Stimulated activated CD8-positive, alpha-beta memory T cell treated with anti-CD3 and anti-CD28 coated beads, Interleukin-4, amount 100 ng/mL, for 1 hour (primary cell): ENCODE measurements at places on chromosomes 11 and 22.

DNA sequence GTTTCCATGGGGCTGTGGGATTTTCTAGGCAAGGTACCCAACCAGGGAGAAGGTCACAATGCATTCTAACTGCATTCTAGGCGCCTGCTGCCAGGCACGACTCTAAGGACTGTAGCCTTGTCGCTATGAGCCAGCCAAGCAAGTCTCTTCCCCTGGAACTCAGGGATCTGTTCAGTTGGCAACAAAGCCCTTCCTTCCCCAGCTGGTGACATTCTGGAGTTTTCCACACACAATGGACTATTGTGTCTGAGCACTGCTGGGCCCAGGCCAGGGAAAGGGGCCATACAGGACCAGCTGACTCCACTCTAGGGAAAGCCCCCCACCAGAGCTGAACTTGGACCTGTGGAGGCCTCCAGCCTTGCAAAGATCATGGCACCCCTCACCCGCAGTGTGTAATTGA is 116.8 kb downstream of the RRAS2 start:
- no peak for DNase-seq

GRCh38 chr11:120964857-120965256 is 59.0 kb upstream of the TBCEL start:
- DNase-seq: no peak

GRCh38 chr11:125091247-125091876 is 20.1 kb downstream of the TMEM218 start:
- DNase-seq: no peak

DNA sequence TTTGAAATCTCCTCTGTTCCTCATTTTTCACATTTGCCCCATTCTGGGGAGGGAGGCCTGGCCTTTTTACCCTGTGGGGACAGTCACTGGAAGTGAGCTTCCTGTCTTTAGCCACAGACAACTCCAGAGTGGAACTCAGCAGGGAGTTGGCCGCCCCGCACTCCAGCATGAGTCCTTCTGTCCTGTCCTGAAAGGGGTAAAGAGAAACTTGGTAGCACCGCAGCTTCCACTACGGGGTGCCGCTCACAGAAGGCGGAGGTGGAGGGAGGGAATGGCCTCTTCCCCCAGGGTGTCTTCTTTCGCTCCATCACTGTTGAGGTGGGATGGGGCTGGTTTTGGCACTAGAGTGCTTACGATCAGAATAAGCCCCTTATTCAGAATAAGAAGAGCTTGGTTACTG is 132.2 kb downstream of the ST3GAL4 start:
- DNase-seq: no peak

DNA sequence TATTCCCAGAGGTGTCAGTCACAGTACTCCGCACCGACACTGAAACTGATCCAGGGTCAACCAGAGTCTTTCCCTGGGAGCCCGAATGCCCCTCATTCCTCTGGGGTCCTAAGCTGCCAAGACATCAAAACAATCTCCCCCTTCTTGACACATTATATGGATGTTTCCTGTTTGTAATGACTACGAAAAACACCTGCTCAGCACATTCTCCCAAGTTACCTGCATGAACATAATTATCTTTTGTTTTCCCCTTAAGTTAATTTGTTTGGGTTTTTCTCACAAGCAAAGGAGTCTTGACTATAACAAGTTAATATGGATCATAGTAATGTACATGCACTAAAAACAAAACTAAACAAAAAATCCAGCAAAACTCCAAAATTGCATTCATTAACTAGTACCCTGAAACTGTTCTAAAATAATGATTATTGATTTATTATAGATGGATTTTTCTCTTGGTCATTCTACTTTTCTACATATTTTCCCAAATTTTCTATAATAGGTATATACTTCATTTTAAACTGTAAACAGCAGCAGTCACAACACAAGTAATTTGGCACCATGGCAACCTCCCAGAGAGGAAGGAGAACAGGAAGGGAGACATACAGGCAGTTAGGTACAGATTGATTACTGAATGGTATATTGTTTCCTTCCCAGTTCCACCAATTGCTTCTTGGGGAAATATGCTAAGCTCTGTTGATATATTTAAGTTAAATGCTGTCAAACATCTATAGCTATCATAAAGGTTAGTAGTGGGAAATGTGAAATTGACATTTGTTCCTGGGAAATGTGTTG is 631.5 kb downstream of the METTL15 start:
- no peak for DNase-seq

GRCh38 chr11:31711137-31711536 is 100.0 kb downstream of the PAX6 start:
- no peak for DNase-seq

GRCh38 chr11:23263466-23263865 is 403.2 kb upstream of the CCDC179 start:
- DNase-seq: no peak

- DNase-seq: no peak
These were observed 15.9 kb downstream of the FBLN1 start for GRCh38 chr22:45518580-45518991.

DNA sequence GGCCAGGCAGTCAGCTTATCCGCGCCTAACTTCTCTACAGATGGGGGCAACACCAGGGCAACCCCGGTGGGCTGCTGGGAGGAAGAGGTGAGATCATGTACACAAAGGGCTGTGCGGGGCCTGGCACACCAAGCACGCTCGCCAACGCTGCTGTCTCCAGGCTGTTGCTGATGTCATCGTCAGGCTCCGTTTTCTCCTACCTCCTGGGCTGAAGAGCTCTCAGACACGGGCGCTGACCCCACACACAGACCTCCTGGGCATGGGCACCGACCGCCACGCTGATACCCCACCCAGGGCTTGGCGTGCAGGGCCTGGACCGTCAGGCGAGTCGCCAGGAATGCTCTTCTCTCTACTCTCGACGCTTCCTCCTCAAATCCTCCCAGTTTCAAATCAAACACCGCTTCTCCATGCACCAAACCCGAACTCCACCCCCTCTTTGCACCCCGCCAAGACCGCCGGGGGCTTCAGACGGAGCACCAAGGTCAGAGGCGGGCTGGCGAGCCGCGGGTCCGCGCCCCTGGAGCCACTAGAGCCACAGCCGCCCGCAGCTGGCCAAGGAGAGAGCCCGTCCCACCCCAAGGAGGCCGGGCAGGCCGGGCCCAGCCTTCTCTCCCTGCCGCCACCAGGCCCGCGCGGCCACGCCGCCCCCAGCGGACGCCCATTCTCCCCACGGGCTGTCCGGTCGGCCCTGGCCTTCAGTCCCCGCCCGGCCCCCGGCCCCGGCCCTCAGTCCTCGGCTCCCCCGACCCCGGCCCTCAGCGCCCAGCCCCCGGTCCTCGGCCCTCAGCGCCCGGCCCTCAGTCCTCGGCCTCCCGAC is 772 bp downstream of the SBF1 start:
- no peak for DNase-seq

- no peak for DNase-seq
These were observed 420.6 kb upstream of the FAT3 start for GRCh38 chr11:91804042-91804441.

DNA sequence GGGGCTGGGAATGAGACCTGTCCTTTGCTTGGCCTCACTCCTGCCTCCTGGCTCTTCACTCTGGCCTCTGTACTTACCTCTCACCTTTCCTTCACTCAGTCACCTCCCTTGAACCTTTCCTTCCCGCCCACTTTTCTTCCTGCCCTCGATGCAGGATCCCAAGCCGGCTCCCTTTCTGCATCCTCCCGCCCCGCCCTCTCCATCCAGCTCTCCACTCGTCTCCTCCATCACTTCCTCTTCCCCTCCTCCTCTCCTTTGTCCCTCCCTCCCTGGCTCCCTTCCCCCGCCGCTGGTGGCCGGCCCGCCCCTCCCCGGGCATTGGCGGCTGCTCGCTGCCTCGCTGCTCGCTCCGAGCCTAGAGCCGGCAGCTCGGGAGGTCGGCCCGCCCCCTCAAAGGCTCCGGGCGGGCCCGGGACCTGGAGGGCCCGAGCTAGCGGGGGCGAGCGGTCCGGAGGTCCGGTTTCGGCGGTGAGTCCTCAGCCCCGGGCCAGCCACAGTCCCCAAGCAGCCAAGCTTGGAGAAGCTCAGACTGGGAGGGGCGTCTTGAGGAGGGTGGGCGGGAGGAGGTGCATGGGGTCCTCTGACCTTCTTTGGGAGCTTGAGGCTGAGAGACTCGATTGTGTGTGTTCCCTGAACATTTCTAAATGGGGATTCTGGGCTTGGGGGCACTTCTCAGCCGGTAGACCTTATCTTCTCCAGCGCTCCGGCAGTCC is 13.8 kb downstream of the PHLDB1 start:
- no peak for DNase-seq

DNA sequence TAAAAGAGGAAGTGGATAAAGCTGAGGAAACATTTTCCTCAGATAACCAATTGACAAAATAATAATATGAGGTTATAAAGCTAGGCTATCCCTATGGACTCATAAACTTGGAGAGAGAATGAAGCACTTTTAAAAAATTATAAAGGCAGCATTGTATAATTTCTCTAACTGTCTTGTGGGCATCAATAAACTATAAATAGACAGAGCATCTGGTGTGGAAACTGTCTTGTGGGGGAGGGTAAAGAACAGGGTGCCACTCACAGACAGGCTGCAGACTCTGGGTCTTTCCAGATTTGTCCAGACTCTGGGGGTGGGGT is 333.5 kb downstream of the BUD13 start:
- DNase-seq: no peak

DNA sequence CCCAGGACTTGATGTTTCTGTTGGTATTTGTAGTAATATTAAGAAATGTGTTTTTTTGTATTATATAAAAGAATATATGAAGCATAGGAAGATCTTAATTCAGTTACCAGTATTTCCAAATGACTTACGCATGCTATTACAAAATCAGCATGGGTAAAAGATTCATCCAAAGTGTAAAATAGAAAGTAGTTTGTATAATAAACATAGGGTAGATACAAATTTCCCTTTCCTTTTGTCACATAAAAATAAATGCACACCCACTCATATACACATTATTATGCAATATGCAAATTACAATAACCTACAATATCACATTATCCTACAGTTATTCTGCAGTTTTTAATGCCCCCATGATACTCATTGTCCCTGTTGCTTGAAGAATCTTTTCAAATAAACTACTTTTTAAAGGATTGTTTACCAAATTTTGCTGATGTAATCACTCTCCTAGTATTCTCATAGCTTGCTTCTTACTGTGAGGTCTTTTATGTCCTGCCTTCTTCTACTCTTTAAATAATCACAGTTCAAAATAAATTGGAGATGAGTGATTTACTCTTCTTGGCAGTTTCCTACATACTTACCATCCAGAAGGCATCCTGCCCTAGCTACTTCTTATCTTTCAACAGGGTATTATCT is 244.0 kb downstream of the CASP12 start:
- DNase-seq: no peak

DNA sequence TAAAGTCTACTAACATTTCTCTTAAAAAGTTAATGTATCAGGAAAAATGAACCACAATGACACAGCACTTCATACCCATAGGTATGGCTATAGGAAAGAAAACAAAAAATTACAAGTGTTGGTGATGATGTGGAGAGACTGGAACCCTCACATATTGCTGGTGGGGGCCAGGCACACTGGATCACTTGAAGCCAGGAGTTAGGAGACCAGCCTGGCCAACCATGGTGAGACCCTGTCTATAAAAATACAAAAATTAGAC is 26.7 kb downstream of the TCF20 start:
- DNase-seq: no peak

GRCh38 chr11:105192115-105192514 is 52.5 kb upstream of the CARD18 start:
- DNase-seq: no peak

DNA sequence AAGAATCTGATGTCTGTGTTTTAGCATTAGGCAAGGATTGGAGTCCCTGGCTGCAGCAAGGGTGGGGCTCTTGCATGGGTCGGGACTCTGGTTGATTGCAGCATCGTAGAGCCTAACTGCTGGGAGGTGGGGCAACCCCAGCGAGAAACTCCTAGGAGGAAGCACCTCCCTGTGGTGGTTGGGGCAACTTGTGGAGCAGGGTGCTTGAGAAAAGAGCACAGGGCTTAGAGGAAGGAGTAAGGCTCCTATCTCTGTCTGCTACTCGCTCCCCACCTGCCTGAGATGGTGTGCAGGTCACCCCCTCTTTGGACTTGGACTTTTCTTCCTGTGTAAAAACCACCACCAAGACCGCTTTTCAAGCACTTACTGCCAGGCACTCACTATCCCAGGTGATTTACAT is 15.6 kb downstream of the SREBF2 start:
- no peak for DNase-seq

- DNase-seq: no peak
These were observed 132.2 kb upstream of the PLET1 start for GRCh38 chr11:112392904-112393303.

DNA sequence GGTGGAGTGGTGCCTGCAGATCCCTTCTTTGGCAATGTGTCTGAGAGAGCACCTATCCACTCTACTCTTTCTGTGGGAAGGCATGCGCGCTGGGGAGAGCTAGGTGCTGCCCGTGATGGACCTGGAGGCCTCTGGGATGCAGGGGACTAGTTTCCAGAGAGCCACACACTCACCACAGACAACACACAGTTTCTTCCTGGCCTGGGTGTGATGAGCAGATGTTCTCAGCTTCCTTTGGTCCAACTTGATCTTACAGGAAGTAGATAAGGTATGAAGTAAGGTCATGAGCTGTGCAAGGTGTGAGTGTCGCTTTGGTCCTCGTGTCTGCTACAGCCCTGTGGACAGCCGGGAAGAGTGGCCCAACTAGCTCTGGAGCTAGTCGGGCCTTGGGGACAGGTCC is 27.3 kb upstream of the SUSD2 start:
- no peak for DNase-seq

DNA sequence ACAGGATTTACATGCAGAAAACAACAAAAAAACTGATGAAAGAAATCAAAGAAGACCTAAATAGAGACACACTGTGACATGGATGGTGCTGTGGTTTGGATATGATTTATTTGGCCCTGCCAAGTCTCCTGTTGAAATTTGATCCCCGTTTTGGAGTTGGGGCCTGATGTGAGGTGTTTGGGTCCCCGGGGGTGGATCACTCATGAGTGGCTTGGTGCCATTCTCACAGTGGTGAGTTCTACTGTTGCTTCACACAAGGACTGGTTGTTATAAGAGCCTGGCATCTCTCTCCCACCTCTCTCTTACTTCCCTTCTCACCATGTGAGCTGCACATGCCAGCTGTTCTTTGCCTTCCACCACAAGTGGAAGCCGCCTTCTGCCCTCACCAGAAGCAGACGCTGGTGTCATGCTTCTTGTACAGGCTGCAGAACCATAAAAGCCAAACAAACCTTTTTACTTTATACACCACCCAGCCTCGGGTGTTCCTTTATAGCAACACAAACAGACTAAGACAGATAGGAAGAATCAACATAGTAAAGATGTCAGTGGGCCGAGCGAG is 7.8 kb upstream of the RTL6 start:
- no peak for DNase-seq

GRCh38 chr11:115629456-115630015 is 125.3 kb upstream of the CADM1 start:
- DNase-seq: no peak

GRCh38 chr22:23072077-23072910 is 2.0 kb downstream of the GNAZ start:
- no peak for DNase-seq

GRCh38 chr11:13225038-13226001 is 52.3 kb upstream of the BMAL1 start:
- no peak for DNase-seq

DNA sequence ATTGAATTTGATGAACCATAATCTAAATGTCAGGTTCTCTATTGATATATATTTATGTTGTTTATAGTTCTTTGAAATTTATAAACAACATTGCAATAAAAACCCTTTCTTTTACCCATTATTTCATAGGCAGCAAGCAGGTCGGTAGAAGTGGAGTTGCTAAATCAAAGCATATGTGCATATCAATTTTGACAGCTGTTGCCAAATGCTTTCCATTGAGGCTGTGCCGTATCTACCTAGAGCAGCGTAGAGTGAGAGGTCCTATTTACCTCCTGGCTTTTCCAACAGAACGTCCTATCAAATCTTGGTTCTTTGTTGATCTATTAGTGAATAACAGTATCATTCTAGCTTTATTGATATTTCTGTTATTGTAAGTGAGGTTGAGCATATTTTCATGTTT is 77.5 kb upstream of the SLC22A12 start:
- no peak for DNase-seq
